Activated naive CD4-positive, alpha-beta T cell treated with anti-CD3 and anti-CD28 coated beads, Interleukin-2, amount 50 U/mL, for 72 hours (primary cell): ENCODE measurements at places on chromosomes 5 and 9.

GRCh38 chr9:94951324-94952135, 225.0 kb downstream of the AOPEP start:
- no peak for DNase-seq

DNA sequence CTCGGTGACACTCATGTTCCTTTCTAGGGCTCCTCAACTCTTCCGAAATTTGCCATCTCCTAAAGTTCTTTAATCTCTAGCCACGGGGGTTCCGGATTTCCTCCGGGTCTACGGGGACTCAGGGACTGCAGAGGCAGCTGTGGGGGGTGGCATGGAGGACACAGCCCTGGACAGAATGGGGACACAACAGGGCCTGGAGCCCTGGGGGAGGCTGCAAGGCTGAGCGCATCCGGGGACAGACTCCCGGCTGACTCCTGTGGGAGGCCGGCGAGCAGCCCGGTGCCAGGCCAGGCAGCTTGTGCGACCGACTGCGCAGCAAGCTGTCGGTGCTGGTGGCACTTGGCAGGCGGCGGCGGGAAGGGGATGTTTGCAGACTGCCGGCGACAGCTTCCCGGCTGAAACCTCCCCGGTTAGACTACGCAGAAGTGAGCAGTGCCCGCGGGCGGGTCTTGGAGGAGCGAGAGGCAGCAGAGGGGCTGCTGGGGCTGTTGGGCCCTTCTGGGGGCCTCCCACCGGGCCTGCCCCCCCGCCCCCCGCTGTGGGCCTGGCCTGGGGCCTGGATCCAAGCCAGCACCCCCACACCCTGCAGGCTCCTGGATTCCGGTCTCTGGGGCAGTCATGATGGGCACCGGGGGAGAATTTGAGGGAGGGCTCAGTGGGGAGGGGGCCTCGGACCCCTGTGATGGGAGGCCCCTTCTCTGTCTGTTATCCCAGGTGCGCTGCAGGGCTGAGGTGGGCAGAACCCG, 28.7 kb upstream of the UBAC1 start:
- DNase-seq: no peak

GRCh38 chr9:112841261-112841660, 49.4 kb downstream of the SLC46A2 start:
- DNase-seq: no peak

GRCh38 chr5:77955577-77955976, 179.4 kb upstream of the TBCA start:
- no peak for DNase-seq

- DNase-seq: no peak
Observed at GRCh38 chr9:20950707-20951106, 80.7 kb downstream of the HACD4 start.

- no peak for DNase-seq
Observed at GRCh38 chr5:139982157-139982974, 60.7 kb downstream of the NRG2 start.

- no peak for DNase-seq
Observed at GRCh38 chr5:66993448-66993847, 203.2 kb downstream of the CD180 start.

DNA sequence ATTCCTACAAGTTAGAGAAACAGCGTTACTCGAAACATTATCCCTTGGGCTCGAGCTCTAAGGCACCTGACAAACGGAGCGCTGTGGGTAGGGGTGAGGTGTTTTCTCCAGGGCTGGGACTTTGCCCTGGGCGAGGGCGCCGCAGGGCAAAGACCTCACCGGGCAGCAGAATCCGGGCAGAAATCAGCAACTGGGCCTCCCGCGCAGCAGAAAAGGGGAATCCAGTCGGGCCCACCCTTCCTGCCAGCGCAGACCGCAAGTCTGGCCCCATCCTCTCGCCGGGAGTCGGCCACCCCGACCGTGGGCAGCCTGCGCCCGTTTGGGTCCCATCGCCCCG, 430 bp upstream of the MSH3 start:
- no peak for DNase-seq

GRCh38 chr9:69593301-69593700, 78.9 kb downstream of the APBA1 start:
- DNase-seq: no peak

- no peak for DNase-seq
Observed at GRCh38 chr5:96459313-96460121, 26.5 kb upstream of the PCSK1 start.

- DNase-seq: no peak
Observed at GRCh38 chr5:120449501-120449900, 14.6 kb upstream of the PRR16 start.

- DNase-seq: no peak
Observed at GRCh38 chr5:849651-850301, 1.0 kb downstream of the ZDHHC11 start.

DNA sequence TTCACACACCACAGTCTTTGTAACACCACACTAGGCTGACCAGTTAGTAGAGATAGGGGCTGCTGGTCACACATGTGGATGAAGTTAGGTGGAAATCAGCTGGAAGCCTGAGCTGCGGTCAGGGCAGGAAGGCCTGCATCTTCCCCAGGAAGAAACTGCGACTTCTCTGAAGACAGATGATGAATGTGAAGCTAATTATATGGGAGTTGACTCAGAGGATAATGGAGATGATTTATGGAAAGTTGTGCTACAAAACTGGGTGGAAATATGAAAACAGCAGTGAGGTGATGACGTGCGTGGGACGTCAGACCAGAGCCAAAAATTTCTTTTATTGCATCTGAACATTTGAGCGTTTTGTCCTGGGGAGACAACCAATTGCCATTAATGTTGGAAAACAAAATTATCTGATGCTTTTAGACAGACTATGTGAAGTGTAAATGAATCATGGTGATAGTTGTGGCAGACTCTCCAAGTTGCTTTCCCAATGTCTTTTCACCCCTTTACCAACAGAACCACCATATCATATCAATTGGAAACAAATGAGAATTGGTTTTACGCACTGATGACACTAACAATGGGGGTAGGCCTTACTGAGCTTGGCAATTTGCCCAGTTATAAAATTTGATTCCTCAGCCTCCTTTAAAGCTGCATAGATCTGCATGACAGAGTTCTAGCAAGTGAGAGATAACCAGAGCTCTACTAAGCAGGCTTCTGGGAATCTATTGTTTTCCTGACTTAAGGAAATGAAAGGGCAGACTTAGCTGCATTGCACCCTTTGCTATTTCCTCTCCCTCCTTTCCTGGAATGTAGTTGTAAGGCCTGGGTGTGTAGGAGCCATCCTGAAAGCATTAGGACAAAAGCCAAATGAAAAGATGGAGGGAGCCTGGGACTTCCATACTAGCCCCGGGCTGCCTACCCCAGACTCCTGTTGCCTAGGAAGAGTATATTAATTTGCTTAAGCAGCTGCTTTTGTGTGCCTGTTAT, 84.0 kb downstream of the RAB3C start:
- DNase-seq: no peak

- no peak for DNase-seq
Observed at GRCh38 chr9:88420227-88420626, 32.0 kb downstream of the SPIN1 start.

GRCh38 chr5:167638816-167639215, 652.6 kb upstream of the WWC1 start:
- DNase-seq: no peak

GRCh38 chr5:159780246-159780645, 136.0 kb upstream of the ADRA1B start:
- no peak for DNase-seq

DNA sequence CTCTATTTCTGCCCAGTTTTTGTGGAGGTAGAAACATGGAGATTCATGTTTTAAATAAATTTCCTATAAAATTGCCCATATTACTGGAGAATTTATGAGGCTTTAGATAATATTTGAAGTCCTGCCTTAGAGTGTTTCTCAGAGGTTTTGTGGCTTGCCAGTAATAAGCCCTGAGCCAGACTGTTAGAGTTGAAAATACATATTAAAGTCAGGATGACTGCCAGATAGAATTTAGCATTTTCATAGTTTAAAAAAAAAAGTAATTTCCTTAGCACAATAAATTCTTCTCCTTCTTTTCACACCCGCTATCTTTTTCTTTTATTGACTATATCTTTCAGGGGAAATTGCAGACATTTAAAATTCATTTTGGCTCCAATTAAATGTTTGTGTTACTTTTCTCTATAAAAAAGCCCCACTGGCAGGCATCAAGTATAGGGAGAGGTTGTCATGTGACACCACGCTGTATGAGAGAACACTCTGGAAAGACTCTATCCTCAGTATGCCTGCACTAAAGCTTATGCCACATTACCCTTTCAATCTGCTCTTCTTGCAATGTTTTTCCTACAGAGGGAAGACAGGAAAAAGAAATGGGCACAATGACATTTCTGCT, 135.2 kb downstream of the MPDZ start:
- no peak for DNase-seq

DNA sequence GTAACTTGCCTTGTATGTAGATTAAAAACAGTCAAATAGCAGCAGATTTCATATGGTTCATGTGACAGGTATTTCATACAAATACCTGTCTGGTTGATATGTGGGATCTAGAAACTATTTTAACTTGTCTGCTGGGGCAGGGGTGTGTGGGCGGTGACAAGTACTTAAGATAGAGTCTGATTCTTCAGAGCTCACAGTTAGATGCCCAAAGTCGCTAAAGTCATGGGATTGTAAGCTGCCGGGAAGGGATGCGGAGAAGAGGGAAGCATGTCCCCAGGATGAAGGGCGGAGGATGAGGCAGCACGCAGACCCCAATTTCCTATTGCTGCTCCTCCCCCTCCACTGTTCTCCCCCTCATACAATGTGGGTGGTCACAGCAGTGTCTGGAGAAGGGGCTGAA, 13.3 kb downstream of the ANXA6 start:
- DNase-seq: no peak

DNA sequence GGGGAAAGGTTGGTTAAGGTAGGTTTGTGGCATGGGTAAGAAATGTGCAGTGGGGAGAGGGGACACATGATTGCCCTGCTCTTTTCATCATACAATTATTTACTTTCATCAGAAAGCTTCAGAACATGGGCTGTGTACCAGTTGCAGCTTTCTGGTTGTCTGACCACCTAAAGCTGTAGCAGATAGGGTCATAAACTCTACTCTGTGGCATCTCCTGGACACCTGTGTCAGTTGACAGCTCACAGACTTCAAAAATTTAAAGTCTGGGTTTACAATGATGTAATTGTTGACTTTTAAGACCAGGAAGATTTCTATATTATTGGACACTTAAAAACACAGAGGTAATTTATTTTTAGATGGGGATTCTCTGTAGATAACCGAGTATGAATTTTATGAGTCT, 222.7 kb upstream of the PRR16 start:
- DNase-seq: no peak

GRCh38 chr5:34651791-34652190, 4.3 kb upstream of the RAI14 start:
- no peak for DNase-seq

- no peak for DNase-seq
Observed at GRCh38 chr5:142511358-142511757, 174.5 kb downstream of the FGF1 start.

DNA sequence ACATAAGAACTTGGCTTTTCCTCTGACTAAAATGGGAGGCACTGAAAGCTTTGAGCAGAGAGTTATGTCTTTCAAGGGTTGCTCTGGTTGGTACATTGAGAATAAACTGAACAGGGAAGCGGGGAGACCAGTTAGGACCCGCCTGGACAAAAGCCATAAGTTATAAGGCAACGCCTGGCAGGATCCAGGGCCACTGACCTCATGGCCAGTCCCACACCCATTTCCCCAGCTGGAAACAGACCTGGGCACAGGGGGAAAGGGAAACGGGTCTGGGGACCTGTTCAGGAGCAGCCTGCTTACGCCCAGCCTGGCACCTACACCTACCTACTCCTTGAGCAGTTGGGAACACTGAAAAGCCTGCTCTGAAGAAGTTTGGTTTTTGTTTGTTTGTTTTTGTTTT, 1.3 kb downstream of the SPINK4 start:
- DNase-seq: no peak

- no peak for DNase-seq
Observed at GRCh38 chr9:129336130-129336528, 158.1 kb upstream of the IER5L start.

DNA sequence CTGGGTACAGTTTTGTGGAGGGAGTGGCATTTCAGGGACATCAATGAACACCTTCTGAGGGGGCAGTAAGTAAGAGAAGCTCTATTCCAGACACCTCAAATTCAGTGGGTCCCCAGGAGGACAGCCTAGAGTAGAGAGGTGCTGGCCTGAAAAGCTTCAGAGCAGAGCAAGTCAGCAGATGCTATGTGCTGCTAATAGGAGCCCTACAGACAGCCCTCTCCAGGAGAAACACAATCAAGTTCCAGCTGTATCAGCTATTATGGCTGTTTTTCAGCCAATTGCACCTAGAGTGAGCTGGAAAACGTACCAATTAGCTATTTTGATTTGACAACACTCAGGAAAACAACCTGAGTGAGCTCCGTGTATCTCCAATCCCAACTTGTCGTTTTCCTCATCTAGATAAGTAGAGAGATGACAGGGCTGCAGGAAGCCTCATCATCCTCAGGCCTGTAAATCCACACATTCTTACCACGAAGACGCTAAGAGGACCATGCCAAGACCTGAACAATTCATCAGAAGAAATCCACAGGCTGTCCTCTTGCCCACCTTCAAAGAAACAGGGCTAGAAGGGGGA, 104.9 kb downstream of the PIK3R1 start:
- no peak for DNase-seq

- DNase-seq: no peak
Observed at GRCh38 chr5:93425096-93425495, 155.9 kb downstream of the NR2F1-AS1 start.

DNA sequence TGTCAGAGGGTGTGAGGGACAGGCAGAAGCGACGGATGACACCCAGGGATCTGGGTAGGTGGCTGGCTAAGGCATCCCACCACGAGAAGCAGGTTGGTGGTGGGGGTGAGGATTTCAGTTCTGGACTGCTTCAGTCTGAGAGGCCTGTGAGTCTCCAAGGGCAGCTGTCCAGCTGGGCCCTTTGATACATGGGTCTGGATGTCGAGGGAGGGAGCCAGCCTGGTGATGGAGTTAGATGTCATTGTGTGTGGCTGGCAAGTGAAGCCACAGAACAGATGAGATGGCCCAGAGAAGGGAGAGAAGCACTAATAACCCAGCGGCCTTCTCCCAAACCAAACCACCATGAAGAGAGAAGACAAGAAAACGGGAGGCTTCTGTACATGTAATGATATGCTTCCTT, 11.1 kb downstream of the MED27 start:
- DNase-seq: no peak

GRCh38 chr5:173172166-173172565, 27.8 kb downstream of the BNIP1 start:
- no peak for DNase-seq
